ENCODE measurements at places on chromosomes 6 and 20.

- DNase-seq, result no peak
These were observed 20.6 kb downstream of the TMEM242 start for GRCh38 chr6:157302736-157303135.

- DNase-seq, result no peak
These were observed 31.7 kb upstream of the SCUBE3 start for GRCh38 chr6:35181933-35182612.

DNA sequence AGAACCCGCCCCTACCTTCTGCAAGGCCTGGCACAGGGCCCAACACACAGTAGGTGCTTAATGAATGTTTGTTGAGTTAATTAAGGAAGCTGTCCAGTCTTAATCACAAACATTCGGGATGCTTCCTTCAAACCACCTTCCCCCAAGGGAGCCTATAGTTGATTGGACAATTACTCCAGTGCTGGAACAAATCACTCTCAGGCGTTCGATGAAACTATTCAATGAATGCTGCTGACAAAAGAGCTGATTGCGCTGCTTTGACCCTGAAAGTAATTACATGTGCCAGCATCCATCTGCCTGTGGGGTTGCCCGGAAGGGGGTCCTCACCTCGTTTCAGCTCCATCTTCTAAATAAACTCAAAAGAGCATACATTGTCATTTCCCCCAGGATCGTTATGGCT, 112.0 kb upstream of the SRSF6 start:
- no peak for DNase-seq

- DNase-seq, result no peak
These were observed 42.0 kb upstream of the SLC22A1 start for GRCh38 chr6:160079686-160080043.

DNA sequence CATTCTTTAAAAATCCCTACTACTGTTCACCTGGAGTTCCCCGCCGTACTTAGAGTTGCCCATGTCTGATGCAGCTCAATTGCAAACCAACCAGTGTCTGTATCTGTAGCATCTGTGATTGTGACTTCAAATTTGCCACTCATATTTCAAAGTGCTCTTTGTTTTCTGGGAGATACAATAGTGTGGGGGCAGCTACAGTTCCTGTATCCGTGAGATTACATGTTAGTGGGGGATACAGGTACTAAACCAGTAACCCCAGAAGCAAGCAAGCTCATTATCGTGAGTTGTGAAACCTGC, 140.9 kb downstream of the ANKRD60 start:
- DNase-seq, result no peak

DNA sequence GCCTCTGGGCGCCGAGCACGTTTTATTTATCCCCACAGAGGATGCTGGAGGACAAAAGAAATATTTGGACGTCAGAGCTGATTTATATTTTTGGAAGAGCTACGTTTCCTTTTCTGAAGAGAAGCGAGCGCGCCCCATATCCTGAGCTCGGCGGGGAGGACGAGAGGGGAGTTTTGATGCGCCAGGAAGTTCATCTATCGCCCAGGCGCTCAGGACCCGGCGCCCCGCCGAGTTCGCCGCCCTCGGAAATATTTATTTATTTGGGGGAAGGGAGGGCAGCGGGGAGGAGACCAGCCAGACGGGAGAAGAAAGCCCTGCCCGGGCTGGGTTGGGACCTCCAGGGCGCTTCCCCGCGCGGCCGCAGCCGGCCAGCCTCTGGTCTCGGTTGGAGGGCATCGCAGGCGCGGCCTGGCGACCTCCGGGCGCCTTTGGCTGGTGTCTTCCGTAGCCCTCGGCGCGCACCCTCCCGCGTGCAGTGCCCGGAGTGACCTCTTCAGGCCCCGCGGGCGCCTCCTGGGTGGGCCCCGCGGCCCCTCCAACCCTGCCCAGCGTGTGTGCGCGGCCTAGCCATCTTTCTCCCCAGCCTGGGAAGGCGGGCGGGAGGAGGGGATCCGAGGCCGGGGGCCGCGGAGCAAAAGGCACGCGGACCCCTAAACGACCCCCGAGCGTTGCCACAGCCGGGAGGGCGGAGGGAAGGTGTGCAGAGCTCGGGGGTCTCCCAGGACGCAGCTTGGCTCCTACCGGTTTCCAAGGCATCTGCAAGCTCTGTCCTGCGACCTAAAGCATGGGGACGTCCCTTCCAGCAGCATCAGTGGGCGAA, 5.4 kb upstream of the FOXF2 start:
- DNase-seq, result peak; percentile 28

GRCh38 chr6:35786272-35786671, 5.5 kb downstream of the CLPSL1 start:
- no peak for DNase-seq
